ENCODE measurements at places on chromosomes 7 and 10.

- DNase-seq: no peak
These were observed 674 bp upstream of the FRA10AC1 start for GRCh38 chr10:93703066-93703465.

GRCh38 chr7:138864667-138865066 lies 66.7 kb upstream of the ATP6V0A4 start:
- no peak for DNase-seq

DNA sequence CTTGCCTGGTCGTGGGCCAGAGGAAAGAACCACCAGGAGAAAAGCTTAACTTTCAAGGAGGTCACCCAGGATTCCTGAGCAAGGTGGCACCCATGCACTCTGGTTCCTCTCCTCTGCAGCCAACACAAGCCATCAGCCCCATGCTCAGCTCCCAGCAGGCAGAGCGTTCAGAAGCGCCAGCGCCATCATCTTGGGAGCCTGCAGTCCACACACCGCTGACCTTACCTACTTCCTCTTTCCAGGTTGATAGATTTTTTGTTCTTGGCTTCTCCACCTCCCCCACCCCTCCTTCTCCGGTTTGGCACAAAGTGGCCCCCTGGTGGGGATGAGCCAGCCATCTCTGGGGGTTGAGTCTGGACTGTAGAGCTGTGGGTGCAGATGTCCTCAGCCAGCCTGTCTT lies 1.7 kb upstream of the WDR86 start:
- no peak for DNase-seq

DNA sequence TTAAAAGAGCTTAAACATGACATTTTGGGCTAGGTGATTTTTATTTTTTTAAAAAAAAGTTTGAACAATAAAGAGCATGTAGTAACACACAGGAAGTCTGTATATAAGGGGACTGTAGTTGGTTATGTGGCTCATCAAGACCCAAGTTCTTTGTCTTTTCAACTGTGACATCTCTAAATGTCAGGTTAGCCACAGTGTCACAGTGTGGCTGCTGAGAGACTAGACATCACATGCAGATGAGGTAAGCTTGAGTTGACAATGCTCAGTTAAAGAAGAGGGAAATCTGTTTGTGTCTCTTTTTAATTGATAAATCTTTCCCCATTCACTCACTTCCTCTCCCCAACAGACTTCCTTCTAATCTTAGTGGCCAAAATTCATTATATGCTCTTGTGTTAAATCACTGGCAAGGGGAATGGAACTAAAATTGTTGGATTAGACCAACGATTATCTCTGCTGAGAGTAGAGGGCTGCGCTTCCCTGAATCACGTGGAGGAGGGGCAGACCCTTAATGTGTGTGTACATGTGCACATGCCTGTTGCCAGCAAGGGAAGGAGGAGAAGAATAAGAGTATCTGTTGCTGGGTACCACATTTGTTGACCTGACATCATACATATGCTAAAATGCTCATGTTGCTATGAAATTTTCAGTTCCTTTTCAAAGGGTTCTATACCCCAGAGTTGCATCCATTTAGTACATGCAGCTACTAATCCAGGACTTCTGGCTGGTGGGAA lies 78.3 kb downstream of the MMRN2 start:
- no peak for DNase-seq

- DNase-seq: no peak
These were observed 45.9 kb downstream of the RAMP3 start for GRCh38 chr7:45203459-45203858.

GRCh38 chr10:62354916-62355315 lies 19.3 kb upstream of the ZNF365 start:
- no peak for DNase-seq

DNA sequence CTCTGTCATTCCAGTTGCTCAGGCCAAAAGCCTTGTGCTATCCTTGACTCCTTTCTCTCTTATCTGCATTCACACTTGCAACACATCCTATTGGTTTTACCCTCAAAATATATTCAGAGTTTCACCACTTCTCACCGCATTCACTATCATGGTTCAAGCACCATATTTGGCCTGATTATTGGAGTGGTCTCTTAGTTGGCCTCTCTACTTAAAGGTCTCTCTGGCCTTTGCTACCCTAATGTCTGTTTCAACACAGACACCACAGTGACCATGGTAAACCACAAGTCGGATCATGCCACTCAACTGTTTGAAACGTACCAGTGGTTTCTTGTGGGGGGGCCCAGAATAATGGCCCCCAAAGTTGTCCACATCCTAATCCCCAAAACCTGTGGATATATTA lies 15.2 kb upstream of the PDZD8 start:
- DNase-seq: no peak

DNA sequence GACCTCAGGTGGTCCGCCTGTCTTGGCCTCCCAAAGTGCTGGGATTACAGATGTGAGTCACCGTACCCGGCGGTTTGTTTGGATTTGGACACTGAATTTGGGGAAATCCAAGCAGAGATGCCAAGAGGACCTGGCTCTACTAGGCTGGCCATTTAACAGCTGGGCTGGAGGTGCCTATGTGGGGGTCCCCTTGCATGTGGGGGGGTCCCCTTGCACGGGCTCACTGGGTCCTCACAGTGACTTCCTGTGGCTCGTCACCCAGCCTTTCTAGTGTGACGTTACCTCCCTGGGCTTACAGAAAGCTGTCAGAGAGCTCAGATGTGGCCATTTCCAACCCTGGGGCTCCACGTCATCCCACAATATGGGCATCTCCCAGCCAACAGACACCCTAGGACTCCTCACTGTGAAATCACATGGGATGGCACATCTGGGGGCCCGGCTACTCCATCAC lies 49.3 kb upstream of the GNA12 start:
- DNase-seq: no peak

DNA sequence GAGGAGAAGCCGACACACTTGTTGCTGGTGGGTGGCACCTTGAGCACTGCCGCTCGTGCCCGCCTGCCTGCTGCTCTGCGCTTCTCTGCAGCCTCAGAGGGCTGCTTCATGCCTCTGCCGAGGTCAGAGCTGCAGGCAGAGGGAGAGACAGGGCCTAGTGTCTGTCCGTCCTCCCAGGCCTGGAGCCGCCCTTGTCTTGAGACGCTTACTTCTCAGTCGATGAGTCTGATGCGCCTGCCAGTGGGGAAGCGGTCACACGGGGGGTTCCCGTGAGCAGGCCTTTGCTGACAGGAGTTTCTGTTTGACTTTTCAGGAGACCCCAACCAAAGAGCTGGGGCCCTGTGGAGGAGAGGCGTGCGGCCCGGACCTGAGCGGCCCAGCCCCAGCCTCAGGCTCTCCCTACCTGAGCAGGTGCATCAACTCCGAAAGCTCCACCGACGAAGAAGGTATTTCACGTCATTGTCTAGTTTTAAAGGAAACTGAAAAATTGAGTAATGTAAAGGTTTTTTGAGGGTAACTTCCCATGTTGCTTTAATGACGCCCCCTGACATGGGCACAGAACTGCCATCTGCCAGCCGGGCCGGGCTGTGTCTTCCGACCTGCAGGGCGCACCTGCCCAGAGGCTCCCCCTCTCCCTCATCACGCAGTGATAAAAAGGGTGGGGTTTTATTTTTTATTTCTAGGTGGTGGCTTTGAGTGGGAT lies 7.8 kb upstream of the BHLHA15 start:
- no peak for DNase-seq
